H4 (cell line): ENCODE measurements at places on chromosomes 1 and 21. TPM values are rescaled to one million over a fixed set of nuclear protein-coding genes. Genes with fewer than 3 reads are reported as not detected.

DNA sequence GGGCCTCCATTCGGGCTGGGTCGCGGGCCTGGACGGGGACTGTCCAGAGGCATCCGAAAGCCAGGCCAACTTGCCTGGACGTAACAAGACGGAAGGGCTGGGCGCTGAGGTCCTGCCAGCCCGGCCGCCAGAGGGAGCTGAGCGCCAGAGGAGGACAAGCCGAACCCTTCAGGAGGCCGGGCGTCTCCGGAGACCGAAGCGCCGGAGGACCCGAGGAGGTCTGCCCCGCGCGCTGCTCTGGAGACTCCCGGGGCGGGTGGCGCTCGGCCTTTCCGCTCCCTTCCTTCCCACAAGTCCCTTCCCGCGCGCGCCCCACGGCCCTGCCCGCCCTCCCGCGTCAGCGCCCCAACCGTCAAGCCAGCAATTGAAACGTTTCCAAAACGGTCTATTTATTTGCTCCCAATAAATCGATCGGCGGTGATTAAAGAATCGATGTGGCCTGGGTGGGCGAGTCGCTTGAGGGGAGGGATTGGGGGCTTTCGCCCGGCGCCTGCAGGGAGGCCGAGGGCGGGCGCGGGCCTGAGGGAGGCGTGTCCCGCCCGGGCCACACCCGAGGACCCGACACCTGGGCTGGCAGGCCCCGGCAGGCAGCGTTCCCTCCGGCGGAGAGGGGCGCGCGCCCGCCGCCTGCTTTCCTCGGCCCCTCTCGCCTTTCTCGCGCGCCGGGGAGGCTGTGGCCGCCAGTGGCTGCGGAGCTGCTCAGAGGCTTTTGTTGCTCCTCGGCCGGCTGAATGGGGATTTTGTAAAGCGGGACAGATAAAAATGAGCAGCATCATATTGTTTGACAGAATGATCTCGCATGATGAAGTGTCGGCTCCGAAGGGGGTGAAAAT is 5.2 kb upstream of the FOXD3 start:
- DNase-seq, result peak; percentile 47

- DNase-seq, result peak; percentile 66
Observed at GRCh38 chr1:193104907-193105820, at the start of gene GLRX2. Gene GLRX2, minus strand, starts transcription at chr1:193105414. Its CDS starts 32 bp downstream, at chr1:193105382.

DNA sequence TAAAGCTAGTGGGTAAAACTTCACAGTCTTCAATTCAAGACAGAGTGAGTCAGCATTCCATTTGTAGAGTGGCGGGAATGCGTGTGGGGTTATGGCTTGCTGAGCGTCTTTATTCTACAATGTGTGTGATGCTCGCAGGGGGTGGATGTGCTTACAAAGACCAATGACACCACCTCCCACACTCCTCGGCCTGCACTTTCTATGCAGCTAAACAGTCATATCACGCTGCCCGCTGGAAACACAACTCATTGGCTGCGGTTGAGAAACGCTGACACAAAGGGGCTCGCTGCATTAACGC is 298.5 kb downstream of the PCP4 start:
- no peak for DNase-seq

DNA sequence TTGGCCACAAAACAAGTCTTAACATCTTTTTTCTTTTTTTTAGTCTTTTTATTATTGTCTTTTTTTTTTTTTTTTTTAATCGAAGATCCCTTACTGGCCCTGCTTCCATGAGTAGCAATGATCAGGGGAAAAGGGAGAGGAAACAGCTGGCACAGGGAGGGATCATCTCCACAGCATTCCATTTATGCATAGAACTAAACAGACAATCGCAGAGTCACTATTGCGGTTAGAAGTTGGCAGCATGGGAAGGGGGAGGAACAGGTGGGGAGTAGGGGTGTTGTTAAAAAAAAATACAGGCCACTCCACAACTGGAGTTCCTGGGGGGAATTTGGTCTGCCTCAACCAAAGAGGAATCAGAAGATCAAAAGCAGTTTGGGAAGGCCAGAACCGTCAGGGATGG is 55.4 kb downstream of the C1orf185 start:
- no peak for DNase-seq

DNA sequence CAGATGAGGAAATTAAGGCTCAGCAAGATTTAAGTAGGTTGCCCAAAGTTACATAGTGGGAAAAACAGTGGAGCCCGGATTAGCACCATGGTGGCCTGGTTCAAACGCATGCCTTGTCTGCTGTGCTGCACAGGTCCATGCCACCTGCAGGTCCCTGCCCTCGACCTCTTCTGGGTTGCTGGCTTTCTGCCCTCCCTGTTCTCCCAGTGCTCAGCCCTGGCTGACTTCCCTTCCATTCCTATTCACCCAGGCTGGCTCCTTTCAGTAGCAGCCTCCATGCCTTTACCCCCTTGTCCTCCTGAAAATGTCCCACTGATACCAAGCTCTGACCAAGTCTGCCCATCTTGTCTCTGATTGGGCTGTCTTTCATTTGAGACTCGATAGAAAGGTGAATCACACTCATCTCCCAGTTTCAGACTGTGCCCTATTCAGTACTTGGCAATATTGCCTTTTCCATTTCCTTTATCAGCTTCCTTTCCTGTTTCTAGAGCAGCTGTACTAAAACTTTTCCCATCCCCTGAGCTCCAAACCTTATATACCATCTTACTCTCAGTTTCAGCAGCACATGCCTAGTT is 75.8 kb downstream of the ST3GAL3 start:
- no peak for DNase-seq

GRCh38 chr21:31520561-31521098 is 138.9 kb upstream of the SOD1 start:
- DNase-seq, result no peak

- no peak for DNase-seq
Observed at GRCh38 chr1:20114021-20114648, 5.2 kb downstream of the PLA2G2D start.

Gene ZBTB8OS
- 101 and 102 TPM in 2 replicates for total RNA-seq

Gene AMIGO1
- 0.72 and 1.5 TPM in 2 replicates for total RNA-seq

Gene ERVH48-1
- total RNA-seq, result not detected in 2 replicates

Gene MFSD2A
- 8.5 and 9.5 TPM in 2 replicates for total RNA-seq

Gene CZIB
- total RNA-seq, result 86.8 and 87.1 TPM in 2 replicates

Gene CLDN17
- total RNA-seq, result not detected in 2 replicates

Gene TCHHL1
- not detected in 2 replicates for total RNA-seq
